ENCODE measurements at places on chromosomes 11 and 22. TPM values are rescaled to one million over a fixed set of nuclear protein-coding genes. Genes with fewer than 3 reads are reported as not detected.

Gene LGALS12
- not detected for total RNA-seq

Gene KCNK7
- 0.17 TPM for total RNA-seq

Gene POU2AF3
- total RNA-seq = 0.17 TPM

Gene UBQLNL
- total RNA-seq = 0.25 TPM

Gene OR6A2
- total RNA-seq = 0.08 TPM

Gene ZBTB16
- 140 TPM for total RNA-seq

Gene AHNAK
- total RNA-seq = 110 TPM

Gene GRIK4
- total RNA-seq = 0.25 TPM

Gene SLCO2B1
- total RNA-seq = 184 TPM

DNA sequence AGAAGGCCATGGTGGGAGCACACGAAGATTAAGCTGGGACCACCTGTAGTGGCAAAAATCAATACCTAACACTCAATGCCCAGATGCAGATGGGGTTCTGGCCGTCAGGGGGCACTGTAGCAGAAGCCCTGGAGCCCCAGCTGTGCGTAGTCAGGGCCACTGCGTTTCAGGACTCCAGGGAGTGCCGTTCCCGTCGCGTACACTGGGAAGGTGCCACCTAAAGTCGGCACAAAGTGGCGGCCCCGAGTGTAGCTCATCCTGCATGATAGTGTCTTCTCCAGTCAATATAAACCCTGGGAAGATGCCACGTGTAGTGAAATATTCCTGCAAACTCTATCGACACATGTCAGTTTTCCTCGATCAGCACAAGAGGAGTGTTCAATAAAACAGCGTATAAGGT, 123.8 kb upstream of the NTM start:
- H3K27me3 ChIP-seq = peaks cover 6% of the 10 kb centered on the region
- no peaks in the 10 kb centered on the region for H3K4me1 ChIP-seq
- H3K36me3 ChIP-seq = no peaks in the 10 kb centered on the region
- no peak overlapping the region for H3K4me3 ChIP-seq
- H3K27ac ChIP-seq = no peak overlapping the region

DNA sequence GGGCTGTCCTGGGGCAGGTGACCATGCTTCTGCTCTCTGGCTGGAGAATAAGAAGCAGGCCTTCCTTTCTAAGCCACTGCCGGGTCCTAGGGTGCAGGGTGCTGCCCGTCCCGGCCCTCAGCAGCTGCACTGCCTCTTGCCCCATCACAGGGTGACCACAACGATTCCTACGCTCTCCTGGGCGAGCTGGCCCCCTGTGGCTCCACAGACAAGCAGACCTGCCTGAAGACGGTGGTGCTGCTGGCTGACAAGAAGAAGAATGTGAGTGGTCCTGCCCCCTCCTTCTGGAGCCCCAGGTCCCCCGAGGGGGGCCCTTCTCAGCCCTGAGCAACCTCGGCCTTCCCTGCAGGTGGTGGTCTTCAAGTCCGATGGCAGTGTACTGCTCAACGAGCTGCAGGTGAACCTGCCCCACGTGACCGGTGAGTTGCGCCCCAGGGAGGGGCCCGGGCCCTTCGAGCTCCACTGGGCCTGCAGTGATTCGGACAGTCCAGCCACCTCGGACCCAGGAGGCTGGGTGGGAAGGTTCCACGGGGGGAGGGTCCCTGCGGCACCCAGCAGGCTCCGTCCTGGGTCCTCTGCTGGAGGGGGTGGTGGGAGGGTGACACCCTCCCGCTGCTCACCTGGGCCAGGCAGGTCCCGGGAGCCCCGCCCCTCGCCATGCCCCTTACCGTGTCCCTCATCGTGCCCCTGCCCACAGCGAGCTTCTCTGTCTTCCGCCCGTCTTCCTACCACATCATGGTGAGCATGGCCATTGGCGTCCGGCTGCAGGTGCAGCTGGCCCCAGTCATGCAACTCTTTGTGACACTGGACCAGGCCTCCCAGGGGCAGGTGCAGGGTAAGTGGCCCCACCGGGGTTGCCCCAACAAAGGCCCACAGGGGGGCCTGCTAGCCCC, 8.3 kb downstream of the MUC2 start:
- H3K27ac ChIP-seq = no peak overlapping the region
- no peaks in the 10 kb centered on the region for H3K27me3 ChIP-seq
- H3K4me1 ChIP-seq = no peaks in the 10 kb centered on the region
- H3K36me3 ChIP-seq = no peaks in the 10 kb centered on the region
- no peak overlapping the region for H3K4me3 ChIP-seq

DNA sequence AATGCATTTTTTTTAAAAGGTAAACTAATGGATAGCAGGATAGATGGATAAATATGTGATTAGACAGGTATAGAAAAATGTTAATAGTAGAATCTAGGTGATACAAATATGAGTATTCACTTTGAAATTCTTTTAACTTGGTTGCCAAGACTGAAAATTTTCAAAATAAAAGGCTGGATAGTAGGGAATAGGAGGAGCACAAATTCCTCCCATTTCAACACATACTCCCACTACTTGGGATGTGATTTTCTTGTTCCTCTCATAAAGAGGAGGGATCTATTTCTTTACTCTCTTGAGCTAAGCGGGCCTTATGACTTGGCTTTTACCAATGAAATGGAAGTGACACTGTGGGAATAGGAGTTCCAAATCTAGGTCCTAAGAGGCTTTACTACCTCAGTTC, 35.9 kb downstream of the PIK3C2A start:
- peaks cover 2% of the 10 kb centered on the region for H3K36me3 ChIP-seq
- no peak for DNase-seq
- H3K4me1 ChIP-seq = no peaks in the 10 kb centered on the region
- no peak overlapping the region for H3K4me3 ChIP-seq
- no peaks in the 10 kb centered on the region for H3K27me3 ChIP-seq
- H3K27ac ChIP-seq = no peak overlapping the region

DNA sequence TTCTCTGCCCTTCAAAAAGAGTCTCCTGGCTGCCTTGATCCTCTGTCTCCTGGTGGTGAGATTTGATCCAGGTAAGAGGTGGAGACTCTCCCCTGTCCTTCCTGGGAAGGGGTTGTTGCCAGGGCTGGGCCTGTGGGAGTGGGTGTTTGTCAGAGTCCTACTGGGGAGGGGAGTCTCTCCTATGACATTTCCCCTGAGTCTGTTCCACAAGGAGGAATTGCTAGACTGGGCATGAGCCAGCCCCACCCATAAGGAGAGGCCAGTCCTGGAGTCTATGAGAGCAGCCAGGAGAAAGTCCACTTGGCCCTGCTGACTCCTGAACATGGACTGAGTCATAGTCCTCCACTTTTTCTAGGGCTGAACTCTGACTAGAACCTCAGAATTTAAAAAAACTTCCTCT, 7.4 kb downstream of the PEX26 start:
- H3K36me3 ChIP-seq = peaks cover 8% of the 10 kb centered on the region
- no peak overlapping the region for H3K4me3 ChIP-seq
- peak overlapping the region; percentile 71 for H3K27ac ChIP-seq
- H3K4me1 ChIP-seq = peaks cover 10% of the 10 kb centered on the region
- DNase-seq = no peak
- H3K27me3 ChIP-seq = no peaks in the 10 kb centered on the region

DNA sequence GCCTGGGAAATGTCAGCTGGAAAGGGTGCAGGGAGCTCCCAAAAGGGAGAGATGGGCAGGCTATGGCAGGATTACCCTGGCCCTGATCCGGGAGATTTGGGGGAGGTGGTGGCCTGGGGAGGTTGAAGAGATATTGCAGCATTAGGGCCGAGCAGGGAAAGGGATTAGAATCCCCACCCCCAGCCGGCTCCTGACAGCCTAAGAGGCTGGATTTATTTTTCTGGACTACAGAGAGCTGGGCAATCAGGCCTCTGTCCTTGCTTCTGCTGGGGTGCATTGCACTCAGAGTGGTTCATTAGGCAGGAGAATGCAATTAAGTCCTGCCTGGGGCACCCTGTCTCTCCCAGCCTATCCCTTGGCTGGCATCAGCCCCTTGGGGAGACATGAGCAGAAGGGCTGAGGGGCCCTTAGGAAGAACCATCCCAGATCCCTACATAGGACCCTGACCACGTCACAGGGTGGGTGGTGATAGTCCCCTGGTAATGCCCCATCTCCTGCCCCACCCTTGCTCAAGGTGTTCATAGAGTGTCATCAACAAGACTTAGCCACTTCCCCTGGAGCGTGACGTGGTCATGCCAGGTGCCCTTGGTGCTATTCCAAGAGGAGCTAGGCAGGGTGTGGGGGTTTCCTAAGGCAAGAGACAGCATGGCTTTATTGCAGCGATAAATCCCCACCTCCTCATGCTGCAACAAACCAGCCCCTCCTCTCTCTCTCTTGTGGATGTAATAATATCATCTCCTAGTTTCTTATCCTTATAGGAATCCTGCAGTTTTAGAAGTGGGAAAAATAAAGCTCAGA, 38.4 kb upstream of the KLHL35 start:
- no peak for DNase-seq
- H3K27me3 ChIP-seq = no peaks in the 10 kb centered on the region
- H3K36me3 ChIP-seq = no peaks in the 10 kb centered on the region
- no peak overlapping the region for H3K4me3 ChIP-seq

- peak; percentile 33 for DNase-seq
- H3K27me3 ChIP-seq = no peaks in the 10 kb centered on the region
- peak overlapping the region; percentile 47 for H3K27ac ChIP-seq
- peak overlapping the region; percentile 84 for H3K4me3 ChIP-seq
- no peaks in the 10 kb centered on the region for H3K36me3 ChIP-seq
Measured at GRCh38 chr11:110712659-110713448, 617 bp upstream of the ARHGAP20 start.

DNA sequence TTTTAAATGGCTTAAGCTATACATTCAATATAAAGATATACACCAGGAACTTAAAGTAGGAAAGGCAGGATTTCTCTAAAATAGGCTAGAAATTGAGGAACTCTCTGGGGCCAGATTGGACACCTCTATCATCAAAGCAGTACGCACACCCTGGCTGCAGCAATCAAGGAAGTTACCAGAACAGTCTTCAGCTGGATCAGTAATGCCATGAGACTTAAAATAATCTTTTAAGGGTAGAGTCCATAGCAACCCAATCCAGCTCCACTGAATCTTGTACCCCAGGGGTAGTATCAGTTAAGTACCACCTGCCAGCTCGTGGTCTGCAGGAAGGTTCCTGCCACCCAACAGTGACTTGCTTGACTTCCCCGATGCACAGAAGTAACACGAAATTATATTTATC, 3.0 kb downstream of the RDX start:
- peaks cover 2% of the 10 kb centered on the region for H3K36me3 ChIP-seq
- no peaks in the 10 kb centered on the region for H3K27me3 ChIP-seq
- DNase-seq = no peak
- H3K27ac ChIP-seq = no peak overlapping the region
- H3K4me3 ChIP-seq = no peak overlapping the region

GRCh38 chr11:89447845-89448244, 43.3 kb downstream of the NOX4 start:
- H3K36me3 ChIP-seq = no peaks in the 10 kb centered on the region
- no peak for DNase-seq
- H3K4me1 ChIP-seq = no peaks in the 10 kb centered on the region
- no peak overlapping the region for H3K4me3 ChIP-seq

- peaks cover 2% of the 10 kb centered on the region for H3K4me1 ChIP-seq
- H3K36me3 ChIP-seq = no peaks in the 10 kb centered on the region
- H3K27ac ChIP-seq = peak overlapping the region; percentile 81
Measured at GRCh38 chr11:34653851-34654482, 33.1 kb downstream of the EHF start.

- peaks cover 2% of the 10 kb centered on the region for H3K27me3 ChIP-seq
- H3K4me3 ChIP-seq = no peak overlapping the region
- H3K36me3 ChIP-seq = no peaks in the 10 kb centered on the region
- no peaks in the 10 kb centered on the region for H3K4me1 ChIP-seq
- DNase-seq = no peak
Measured at GRCh38 chr11:96648991-96649390, 259.2 kb downstream of the JRKL start.

DNA sequence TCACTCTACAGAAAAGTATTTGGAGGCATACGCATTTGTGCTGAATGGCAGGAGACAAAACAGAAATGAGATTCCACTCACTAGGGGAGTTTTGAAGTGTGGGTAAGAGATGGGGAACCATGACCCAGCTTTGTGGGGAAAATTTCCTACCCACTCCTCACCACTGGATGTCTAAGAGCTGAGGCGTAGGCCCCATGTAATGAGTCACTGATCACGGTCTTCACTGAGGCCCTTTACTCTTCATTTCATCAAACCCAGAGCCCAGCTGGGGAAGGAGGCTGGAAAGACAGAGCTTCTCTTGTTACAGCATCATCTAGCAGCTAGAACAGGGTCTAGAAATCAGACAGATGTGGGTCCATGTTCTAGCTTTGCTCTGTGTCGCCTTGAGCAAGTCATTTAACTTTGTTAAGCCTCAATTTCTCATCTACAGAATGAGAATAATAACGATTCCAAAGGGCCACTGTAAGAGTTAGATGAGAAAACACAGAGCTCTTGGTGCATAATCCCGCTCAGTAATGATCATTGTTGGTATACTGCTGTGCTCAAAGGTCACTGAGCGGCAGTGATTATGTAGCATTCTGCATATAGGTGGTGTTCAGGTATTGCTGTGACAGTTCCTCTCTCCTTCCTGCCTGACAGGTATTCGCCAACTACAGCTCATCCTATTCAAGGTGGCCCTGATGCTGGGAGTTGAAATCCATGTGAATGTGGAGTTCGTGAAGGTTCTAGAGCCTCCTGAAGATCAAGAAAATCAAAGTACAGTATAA, 97.2 kb downstream of the MICAL2 start:
- peaks cover 3% of the 10 kb centered on the region for H3K36me3 ChIP-seq
- no peak for DNase-seq
- no peak overlapping the region for H3K4me3 ChIP-seq
- H3K27me3 ChIP-seq = no peaks in the 10 kb centered on the region
- no peaks in the 10 kb centered on the region for H3K4me1 ChIP-seq

- no peaks in the 10 kb centered on the region for H3K27me3 ChIP-seq
- H3K4me1 ChIP-seq = no peaks in the 10 kb centered on the region
- DNase-seq = no peak
- H3K4me3 ChIP-seq = no peak overlapping the region
Measured at GRCh38 chr11:4577761-4578160, 3.8 kb upstream of the OR52I2 start.

- no peak for DNase-seq
- H3K4me1 ChIP-seq = peaks cover 2% of the 10 kb centered on the region
- no peak overlapping the region for H3K4me3 ChIP-seq
Measured at GRCh38 chr11:117000014-117000737, 98.1 kb downstream of the SIK3 start.

DNA sequence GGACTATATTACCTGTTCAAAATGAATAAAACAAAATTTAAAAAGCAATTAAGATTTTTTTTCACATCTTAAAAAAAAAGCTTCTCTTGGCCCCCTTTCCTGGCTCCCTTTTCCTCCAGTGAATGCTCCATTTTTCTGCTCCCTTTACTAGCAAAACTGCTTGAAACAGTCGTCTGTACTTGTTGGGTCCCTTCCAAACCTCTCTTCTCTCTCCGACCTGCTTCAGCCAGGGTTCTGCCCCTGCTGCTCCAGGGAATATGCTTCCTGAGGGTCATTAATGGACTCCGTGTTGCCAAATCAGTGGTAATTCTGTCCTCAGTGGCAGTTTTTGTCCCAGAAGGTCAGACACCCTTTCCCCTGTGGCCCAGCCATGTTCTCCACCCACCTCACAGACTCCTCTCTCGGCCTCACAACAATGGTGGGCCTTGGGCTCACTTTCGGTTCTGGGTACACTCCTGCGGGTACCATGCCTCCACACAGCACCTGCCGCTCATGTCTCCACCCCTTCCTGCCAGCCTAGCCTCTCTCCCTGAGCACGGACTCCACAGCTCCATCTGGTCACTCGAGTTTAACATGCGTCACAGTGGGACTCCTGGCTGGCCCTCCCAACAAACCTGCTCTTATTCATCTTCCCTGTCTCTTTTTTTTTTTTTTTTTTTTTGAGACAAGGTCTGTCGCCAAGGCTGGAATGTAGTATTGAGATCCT, 7.8 kb upstream of the POLR3H start:
- no peak overlapping the region for H3K4me3 ChIP-seq
- H3K27ac ChIP-seq = no peak overlapping the region
- peaks cover 23% of the 10 kb centered on the region for H3K4me1 ChIP-seq
- no peaks in the 10 kb centered on the region for H3K27me3 ChIP-seq
- no peak for DNase-seq
